ENCODE measurements at places on chromosomes 2 and 18. TPM values are rescaled to one million over a fixed set of nuclear protein-coding genes. Genes with fewer than 3 reads are reported as not detected.
A peak's percentile ranks its signal among the peaks of the same experiment; 100 is the strongest.

ST8SIA5 gene
- 0.05 TPM for total RNA-seq

PAIP2B gene
- 28.6 TPM for total RNA-seq

TMEM200C gene
- 0.23 TPM for total RNA-seq

- DNase-seq = no peak
- H3K4me1 ChIP-seq = no peaks in the 10 kb centered on the region
- no peaks in the 10 kb centered on the region for H3K36me3 ChIP-seq
- no peak overlapping the region for H3K27ac ChIP-seq
- no peaks in the 10 kb centered on the region for H3K27me3 ChIP-seq
Observed at GRCh38 chr2:125644257-125644656, 1011.7 kb upstream of the GYPC start.

- DNase-seq = no peak
- H3K4me1 ChIP-seq = no peaks in the 10 kb centered on the region
- H3K4me3 ChIP-seq = no peak overlapping the region
- peak overlapping the region; percentile 38 for H3K27ac ChIP-seq
Observed at GRCh38 chr2:42880738-42881690, 88.6 kb upstream of the HAAO start.

GRCh38 chr18:23071285-23071684, 64.0 kb upstream of the CABLES1 start:
- H3K27me3 ChIP-seq = no peaks in the 10 kb centered on the region
- no peaks in the 10 kb centered on the region for H3K36me3 ChIP-seq
- H3K4me1 ChIP-seq = no peaks in the 10 kb centered on the region
- no peak overlapping the region for H3K27ac ChIP-seq
- no peak for DNase-seq
- H3K4me3 ChIP-seq = no peak overlapping the region

DNA sequence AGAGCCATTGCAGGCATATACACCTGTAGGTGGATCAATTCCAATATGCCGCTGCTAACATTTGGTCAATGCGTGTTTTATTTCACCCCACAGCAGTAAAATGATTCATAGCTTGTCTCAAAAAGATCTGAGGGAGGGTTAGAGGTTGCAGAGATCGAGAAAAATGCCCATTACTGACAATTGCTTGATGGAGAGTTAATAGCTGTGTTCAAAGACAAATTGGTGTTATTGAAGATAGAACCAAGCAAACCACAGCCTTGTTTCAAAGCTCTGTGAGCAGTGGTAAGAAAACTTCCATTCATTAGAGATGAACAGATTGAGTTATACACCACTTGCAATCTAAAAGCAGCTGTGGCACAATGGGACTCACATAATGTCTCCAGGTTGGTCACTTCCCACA, 95.4 kb downstream of the KCNE4 start:
- H3K27ac ChIP-seq = no peak overlapping the region
- no peak for DNase-seq
- no peaks in the 10 kb centered on the region for H3K27me3 ChIP-seq
- no peaks in the 10 kb centered on the region for H3K4me1 ChIP-seq
- no peak overlapping the region for H3K4me3 ChIP-seq
- no peaks in the 10 kb centered on the region for H3K36me3 ChIP-seq

DNA sequence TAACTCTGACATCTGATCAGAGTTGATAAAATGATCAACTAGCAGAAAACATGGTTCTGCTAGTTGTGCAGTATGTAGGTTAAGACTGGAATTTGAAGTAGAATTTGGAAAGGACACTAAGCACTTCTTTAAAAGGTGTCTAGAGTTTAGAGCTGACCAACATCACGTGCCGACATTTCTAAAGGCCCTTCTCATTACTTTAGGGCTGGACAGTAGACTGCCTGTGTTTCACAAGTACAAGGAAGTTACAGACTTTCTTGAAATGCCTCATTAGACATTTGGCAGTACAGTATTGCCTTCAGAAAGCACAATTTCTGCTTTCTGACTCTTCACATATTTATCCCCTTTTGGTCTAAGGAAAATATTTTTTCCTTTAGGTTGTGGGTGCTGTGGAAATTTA, 255.3 kb downstream of the ZNF385B start:
- H3K4me3 ChIP-seq = no peak overlapping the region

- H3K36me3 ChIP-seq = no peaks in the 10 kb centered on the region
- no peak overlapping the region for H3K27ac ChIP-seq
- no peaks in the 10 kb centered on the region for H3K27me3 ChIP-seq
- no peak overlapping the region for H3K4me3 ChIP-seq
- H3K4me1 ChIP-seq = peaks cover 11% of the 10 kb centered on the region
Observed at GRCh38 chr2:200742426-200742825, 69.3 kb upstream of the BZW1 start.

GRCh38 chr18:24346254-24346653, 51.4 kb downstream of the OSBPL1A start:
- DNase-seq = no peak
- H3K27ac ChIP-seq = no peak overlapping the region
- no peaks in the 10 kb centered on the region for H3K27me3 ChIP-seq
- H3K4me3 ChIP-seq = no peak overlapping the region

DNA sequence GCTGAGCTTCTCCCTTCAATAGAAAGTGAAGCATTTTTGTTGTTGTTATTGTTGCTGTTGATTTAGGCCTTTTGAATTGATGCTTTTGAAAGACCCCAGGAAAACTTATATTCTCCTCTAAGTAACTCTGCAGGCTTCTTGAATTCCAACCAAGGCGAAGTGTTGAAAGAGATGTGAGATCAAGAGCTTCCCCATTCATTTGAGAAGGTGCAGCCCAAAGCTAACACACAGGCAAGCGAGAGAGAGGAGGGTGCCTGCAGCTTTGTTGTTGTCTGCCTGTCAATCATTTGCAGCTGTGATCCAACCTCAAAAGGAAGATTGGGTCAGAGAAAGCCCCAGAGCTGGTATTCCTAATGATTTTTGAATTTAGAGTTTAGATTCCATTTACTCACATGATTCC, 963.6 kb upstream of the CNTNAP5 start:
- H3K36me3 ChIP-seq = no peaks in the 10 kb centered on the region
- H3K27me3 ChIP-seq = no peaks in the 10 kb centered on the region
- no peak for DNase-seq
- no peak overlapping the region for H3K4me3 ChIP-seq

GRCh38 chr2:186977433-186978045, 128.6 kb upstream of the ZSWIM2 start:
- no peak overlapping the region for H3K4me3 ChIP-seq
- no peak for DNase-seq
- no peaks in the 10 kb centered on the region for H3K4me1 ChIP-seq
- H3K27me3 ChIP-seq = no peaks in the 10 kb centered on the region

GRCh38 chr2:135009339-135009738, 37.9 kb downstream of the MAP3K19 start:
- H3K27ac ChIP-seq = no peak overlapping the region
- no peak for DNase-seq
- no peaks in the 10 kb centered on the region for H3K36me3 ChIP-seq
- H3K27me3 ChIP-seq = no peaks in the 10 kb centered on the region

- DNase-seq = peak; percentile 66
- H3K27ac ChIP-seq = no peak within 1 kb of the TSS
- no peaks in the 10 kb centered on the region for H3K27me3 ChIP-seq
- no peaks in the 10 kb centered on the region for H3K36me3 ChIP-seq
- no peaks in the 10 kb centered on the region for H3K4me1 ChIP-seq
- H3K4me3 ChIP-seq = peak within 1 kb of the TSS; percentile 67
Observed at GRCh38 chr2:100416935-100417710, at the start of gene CHST10. CHST10 (minus strand) TSS chr2:100417668; CDS start chr2:100406675, 10,993 bp downstream.

All from liver (tissue), 10 donors.